ENCODE measurements at places on chromosomes 11 and 22.

DNA sequence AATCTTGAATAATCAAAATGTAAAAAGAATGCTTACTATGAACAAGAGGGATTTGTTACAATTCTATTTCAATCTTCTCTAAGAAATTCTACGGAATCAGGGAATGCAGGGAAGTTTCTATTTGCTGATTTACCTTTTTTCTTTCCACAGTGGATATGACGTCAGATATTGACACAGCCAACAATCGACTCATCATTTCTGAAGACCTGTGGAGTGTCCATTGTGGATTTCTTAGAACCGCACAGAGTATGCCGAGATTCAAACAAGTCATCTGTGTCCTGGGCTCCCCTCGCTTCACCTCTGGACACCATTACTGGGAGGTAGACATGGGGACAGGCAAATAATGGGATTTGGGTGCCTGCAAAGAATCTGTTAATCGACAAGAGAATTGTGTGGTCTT lies 4.1 kb upstream of the RFPL1 start:
- DNase-seq, result no peak

GRCh38 chr11:16784097-16784496 lies 45.6 kb downstream of the C11orf58 start:
- no peak for DNase-seq

- no peak for DNase-seq
Observed at GRCh38 chr11:64037027-64037634, 1.4 kb downstream of the FLRT1 start.

- no peak for DNase-seq
Observed at GRCh38 chr22:41512421-41513194, 31.7 kb downstream of the POLR3H start.

DNA sequence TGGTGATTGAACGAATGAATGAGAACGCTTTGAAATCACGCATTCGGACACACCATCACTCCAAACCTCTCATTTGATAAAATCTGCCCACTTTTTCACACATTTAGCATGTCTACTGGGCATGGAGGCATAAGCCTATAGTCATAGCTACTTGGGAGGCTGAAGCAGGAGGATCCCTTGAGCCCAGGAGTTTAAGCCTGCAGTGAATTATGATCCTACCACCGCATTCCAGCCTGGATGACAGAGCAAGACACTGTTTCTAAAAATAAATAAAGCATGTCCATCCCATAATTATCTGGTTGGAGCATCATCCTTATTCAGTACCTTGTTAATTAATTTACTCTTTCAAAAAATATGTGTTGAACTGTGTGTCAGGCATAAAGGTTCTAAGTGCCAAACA lies 3.3 kb upstream of the PICALM start:
- no peak for DNase-seq

DNA sequence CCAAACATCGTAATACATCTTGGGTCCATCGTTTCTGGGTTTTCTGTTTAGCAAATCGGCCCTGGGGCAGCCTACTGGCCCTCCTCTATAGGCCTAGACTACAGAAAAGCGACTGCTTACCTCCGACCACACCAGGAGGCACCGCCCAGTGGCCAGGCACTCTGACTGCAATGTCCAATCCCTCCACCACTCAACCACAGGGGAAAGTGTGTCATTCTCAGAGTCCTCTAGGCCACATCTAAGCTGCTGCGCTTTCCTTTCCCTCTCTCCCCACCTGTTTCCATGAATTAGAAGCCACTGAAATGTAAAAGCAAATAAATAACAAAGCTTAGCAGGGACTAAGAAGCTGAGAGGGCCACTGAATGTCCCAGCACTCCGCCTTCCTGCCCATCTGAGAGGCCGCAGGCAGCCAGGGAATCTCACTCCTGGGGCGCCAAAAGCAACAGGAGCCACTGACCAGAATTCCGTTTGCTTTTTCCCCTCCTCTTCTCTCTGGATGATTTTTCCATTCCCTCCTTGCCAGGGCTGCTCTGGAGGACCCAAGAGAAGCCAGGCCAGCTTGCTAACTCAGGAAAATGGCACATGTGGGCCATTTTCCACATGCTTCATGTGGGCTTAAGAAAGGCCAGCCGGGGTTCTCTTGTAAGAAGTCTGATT lies 50.1 kb upstream of the FLI1 start:
- DNase-seq, result no peak

GRCh38 chr22:36966851-36967540 lies 52.3 kb downstream of the TST start:
- no peak for DNase-seq

DNA sequence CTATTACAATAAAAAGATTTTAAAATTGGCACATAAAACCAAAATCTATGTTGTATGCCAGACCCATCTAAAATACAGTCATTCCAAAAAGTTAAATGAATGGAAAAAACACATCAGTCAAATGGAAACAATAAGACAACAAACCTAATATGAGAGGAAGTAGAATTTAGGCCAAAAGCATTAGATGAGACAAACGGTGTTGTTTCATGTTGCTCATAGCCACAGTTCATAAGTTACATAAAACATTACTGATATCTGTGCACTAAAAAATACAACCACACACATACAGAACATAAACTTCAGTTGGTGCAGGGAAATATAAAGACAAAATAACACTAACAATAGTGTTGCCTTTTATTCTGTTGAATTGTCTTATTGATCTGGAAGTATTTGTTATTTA lies 661.9 kb downstream of the CNTN5 start:
- no peak for DNase-seq

DNA sequence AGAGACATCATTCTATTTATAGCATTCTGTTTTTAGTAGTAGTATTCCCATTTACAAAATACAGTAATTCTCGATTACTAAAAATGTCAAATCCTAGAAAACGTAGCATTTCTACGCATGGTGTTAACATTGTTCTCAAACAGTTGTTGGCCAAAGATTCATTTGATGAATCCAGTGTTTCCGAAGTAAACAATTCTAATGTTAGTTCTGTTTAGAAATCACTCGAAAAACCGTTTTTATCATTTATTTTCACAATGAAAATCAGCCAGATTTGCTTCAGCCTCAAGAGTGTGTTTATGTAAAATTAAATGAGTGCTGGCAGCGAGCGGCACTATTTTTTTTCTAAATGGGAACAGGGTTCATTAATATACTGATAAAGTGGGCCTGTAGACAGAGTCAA lies 7.1 kb downstream of the MS4A18 start:
- no peak for DNase-seq

DNA sequence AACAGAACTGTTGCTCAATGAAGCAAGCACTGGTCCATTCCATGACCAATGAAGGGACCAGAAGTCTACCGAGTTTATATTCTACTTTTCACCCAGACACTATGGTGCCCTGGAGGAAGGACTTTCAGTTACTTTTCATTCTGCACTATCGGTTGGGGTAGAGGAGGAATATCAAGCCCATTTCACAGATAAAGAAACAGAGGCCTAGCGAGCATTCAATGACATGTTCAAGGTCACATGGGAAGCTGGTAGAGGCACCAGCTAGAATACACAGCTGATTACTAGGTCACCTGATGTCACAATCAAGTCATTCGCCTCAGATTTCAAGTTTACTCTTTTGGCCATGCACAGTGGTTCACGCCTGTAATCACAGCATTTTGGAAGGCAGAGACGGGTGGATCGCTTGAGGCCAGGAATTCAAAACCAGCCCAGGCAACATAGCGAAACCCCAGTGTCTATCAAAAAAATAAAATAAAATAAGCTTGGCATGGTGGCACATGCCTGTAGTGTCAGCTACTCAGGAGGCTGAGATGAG lies 17.6 kb upstream of the PRG2 start:
- DNase-seq, result no peak

GRCh38 chr11:131649856-131650255 lies 279.4 kb downstream of the NTM start:
- DNase-seq, result no peak

- DNase-seq, result no peak
Observed at GRCh38 chr11:34308913-34309585, 48.8 kb downstream of the ABTB2 start.

- no peak for DNase-seq
Observed at GRCh38 chr11:111912535-111912934, at the start of gene HSPB2. Gene HSPB2, plus strand, starts transcription at chr11:111912734. Its CDS starts 96 bp downstream, at chr11:111912830.

DNA sequence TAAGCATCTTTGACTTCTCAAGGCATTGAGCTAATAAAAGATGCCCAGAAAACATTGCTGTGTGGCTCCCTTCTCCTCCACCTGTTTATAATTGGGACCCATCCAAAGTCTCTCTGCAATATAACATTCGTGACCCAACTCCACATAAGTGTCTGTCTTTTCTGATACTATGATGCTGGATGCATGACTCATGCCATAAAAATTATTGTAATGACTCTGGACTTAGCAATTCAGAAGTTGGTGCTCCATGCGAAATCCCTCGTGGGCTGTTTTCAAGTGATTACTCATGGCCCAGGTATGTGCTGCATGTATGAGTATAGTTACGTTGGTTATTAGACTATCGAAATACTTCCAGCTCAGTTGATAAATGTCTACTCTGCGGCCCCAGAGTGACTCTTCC lies 11.7 kb downstream of the FJX1 start:
- DNase-seq, result no peak

- no peak for DNase-seq
Observed at GRCh38 chr11:65066805-65067291, 8.5 kb upstream of the NAALADL1 start.

DNA sequence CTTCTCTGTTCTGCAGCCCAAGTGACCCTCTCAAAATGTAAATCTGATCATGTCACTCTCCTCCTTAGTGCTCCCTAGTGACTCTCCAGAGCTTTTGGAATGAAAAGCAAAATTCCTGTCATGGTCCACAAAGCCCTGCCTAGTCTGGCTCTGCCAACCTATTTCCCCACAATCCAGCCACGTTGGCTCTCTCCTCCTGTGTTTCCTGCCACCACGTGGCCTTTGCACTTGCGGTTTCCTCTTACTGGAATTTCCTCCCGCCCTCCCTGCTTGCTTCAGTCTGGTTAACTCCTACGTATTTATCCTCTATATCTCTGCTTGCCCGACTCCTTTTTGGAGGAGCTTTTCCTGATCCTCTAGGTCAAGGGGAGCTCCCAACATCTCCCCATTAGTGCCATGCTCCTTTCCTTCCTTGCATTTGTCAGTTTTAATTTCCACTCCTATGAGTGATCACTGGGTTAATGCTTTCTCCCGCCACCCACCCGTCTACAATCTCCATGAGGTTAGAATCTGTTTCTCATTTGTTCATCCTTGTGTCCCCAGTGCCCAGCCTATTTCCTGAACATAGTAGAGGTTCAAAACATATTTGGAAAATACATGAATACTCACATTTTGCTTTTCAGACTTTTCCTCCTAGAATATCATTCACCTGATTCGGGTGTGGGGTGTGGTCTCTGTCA lies 11.5 kb downstream of the NNMT start:
- DNase-seq, result no peak

Measured in CD4-positive, alpha-beta T cell treated with Interleukin-15 for 4 hours (primary cell).